IPS DF 19.7 (cell line): ENCODE measurements at places on chromosomes 12 and 14.

- no peak for DNase-seq
Measured at GRCh38 chr12:124515981-124516380, 51.4 kb downstream of the NCOR2 start.

DNA sequence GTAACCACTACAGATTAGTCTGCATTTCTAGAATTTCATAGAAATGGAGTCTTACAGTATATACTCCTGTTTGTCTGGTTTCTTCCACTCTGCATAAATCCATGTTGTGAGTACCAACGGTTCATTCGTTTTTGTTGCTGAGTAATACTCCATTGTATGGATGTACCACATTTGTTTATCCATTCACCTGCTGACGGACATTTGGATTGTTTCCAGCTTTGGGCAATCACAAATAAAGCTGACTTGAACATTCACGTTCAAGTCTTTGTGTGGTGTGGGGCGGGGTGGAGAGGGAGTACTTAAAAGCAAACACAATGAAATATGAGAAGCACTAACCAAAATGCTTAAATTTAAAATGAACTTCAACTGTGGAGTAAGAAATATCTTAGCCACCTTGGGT is 7.1 kb downstream of the HECTD4 start:
- DNase-seq, result no peak

DNA sequence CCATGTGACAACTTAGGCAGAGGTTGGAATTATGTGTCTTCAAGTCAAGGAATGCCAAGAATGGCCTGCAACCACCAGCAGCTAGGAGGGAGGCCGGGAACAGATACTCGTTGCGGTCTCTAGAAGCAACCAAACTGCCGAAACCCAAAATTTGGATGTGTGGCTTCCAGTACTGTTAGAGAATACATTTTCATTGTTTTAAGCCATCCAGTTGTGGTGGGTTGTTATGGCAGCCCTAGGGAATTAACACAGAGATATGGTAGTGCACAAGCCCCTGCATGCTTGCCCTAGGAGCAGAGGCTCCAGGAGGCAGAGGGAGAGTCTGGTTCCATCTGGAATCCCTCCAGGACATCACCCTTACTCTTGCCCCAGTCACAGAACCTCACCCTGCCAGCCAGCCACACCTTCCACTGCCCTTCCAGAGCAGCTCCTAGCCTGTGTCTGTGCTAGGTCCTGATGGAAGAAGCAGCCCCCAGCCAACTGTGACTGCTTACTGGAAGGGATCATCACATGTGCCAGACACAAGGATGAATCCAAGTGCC is 19.5 kb downstream of the PITPNM2 start:
- DNase-seq, result no peak

- DNase-seq, result no peak
Measured at GRCh38 chr14:96673706-96674105, 123.5 kb upstream of the VRK1 start.

DNA sequence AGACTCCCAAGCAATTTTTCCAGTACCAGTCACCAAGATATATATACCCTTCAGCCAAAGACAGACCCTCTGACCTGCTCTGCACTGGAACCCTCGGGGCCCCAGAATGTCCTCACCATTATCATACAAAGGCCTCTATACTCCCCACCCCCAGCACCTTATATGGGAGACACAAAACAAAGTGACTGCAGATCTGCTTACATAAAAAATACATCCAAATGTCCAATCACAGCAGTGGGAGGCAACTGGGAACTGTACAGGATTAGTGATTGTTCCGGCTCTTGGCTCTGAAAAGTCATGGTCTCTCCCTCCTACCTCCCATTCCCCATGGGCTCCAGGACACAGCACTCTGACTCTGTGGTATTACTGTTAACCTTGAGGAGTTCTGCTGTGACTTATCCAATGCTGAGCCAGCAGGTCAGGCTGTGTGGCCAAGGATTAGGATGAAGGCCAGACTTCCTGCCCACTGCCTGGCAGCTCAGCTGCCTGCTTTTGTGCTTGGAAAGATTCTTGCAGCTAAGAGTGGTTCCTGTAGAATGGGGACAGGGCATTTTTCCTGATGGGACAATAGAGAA is 13.7 kb downstream of the OXA1L start:
- no peak for DNase-seq

DNA sequence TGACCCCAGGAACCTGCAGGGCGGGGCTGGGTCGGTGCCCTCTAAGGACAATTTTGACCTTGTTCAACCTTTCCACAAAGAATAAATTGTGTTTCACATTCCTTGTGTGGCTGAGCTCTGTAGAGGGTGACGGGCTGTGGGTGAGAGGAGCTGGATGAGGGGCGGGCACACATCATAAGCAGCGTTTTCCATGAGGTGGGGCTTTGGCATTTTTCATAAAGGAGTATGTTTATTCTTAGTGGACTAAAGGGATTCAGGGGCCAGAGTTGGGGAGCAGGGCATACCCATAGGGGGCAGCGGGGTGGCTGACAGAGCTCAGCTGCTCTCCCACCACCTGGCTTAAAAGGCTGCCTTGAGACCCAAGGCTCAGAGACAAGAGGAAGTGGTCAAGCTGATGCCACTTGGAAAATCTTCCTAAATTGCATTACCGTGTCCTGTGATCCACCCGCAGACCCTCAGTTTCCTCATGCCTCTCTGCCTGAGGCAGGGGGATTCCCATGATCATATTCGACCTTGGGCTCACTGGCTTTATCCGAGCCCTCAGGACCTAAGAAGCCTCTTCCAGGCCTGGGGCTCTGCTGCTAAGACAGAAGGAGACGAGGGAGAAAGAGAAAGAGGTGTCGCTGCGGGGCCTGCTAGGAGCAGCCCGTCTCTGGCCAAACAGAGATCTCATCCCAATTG is 11.4 kb downstream of the MMP14 start:
- DNase-seq, result no peak

GRCh38 chr12:84816916-84817695 is 95.5 kb downstream of the SLC6A15 start:
- no peak for DNase-seq

DNA sequence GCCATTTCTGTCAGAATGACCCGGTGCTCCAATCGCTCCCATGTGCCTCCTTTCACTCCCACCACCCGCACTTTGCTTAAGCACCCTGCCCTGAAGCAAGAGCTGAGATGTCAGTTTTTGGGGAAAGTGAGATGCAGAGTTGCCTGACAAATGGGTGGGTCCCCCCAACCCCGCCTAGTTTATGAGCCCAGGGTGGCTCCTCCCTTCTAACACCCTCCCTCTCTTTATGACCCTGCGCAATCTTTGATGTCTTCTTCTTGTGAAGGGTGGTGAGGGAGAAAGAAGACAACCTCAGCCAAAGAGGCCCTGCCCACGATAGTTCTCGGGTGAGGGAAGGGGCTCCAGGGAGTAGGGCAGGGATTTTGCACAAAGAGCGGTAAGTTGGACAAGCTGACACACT is 89.5 kb upstream of the HOXC13 start:
- DNase-seq, result no peak

DNA sequence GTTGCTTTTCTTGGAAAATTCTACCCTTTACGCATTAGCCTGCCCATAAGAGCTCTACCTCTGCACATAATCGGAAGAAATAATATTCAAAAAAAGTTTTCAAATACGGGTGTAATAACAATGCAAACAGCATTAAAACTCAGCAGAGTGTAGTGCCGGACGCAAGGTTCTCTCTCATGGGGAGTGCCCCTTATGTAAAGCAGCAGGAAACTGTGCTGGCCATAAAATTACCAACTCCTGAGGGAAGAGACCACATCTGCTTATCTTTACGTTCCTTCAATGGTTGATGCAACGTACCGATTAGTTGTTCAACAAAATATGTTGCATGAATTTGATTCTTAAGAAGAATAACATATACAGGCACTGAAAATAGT is 118.7 kb upstream of the TMCC3 start:
- no peak for DNase-seq

DNA sequence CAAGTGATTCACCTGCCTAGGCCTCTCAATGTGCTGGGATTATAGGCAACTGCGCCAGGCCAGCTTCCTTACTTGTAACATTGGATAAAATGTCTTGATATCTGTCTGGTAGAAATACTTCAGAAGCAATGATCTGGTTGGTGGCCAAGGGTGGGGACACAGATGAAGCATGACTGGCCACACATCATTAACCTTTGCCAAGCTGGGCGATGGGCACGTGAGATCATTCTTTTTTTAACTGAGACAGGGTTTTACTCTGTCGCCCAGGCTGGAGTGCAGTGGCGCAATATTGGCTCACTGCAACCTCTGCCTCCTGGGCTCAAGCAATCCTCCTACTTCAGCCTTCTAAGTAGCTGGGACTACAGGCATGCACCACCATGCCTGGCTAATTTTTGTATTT is 31.1 kb downstream of the PLEKHH1 start:
- no peak for DNase-seq
